ENCODE measurements at places on chromosomes 4 and X. TPM values are rescaled to one million over a fixed set of nuclear protein-coding genes. Genes with fewer than 3 reads are reported as not detected.

The PRDM5 gene
- total RNA-seq, result 17.0 TPM

DNA sequence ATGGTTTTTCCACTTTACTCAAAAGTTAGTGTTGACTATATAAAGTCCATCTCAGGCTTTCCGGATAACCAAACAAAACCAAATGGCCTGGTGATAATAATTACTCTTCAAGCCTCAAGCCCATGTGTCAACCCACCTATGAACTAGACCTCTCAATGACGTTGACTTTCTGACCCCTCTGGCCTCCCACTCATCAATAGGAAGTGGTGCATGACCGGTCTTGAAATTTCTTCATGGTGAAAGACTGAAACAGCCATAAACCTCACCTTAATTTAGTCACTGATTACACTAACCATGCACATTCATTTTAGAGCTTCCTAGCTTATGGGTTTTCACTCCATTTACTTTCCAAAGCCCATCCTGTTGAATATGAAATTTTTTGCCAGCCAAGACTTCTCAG, 276.0 kb downstream of the KLHL13 start:
- no peak for DNase-seq

The GPR78 gene
- 0.23 TPM for total RNA-seq

- DNase-seq, result no peak
Observed at GRCh38 chrX:119495734-119496726, 27.8 kb downstream of the SLC25A5 start.

GRCh38 chr4:4714331-4714730, 145.1 kb upstream of the MSX1 start:
- DNase-seq, result no peak

The GYPE gene
- total RNA-seq, result 3.2 TPM

GRCh38 chrX:48676106-48676892, 7.3 kb upstream of the WAS start:
- peak; percentile 94 for DNase-seq

- DNase-seq, result no peak
Observed at GRCh38 chr4:136484996-136485395, 1047.3 kb downstream of the PCDH18 start.

The TTC29 gene
- not detected for total RNA-seq

The DAPP1 gene
- total RNA-seq, result 8.9 TPM

DNA sequence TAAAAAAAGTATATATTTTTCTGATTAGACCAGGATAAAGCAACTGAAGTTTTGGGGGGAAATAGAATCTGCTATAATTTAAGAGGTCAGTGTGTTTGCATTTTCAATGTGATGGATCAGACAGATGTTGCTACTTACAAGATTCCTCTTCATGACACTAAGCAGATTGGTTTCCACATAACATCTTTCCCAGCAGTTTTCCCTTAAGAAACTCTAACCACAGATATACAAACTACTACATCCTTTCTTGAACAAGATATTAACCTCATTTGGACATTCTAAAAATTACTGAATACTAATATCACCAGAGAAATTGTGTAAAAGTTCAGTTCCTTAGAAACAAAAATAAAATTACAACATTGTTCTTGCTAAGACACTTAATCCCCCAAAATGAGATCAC, 106.7 kb upstream of the GUCY1A1 start:
- DNase-seq, result no peak

The CNGA1 gene
- total RNA-seq, result not detected

DNA sequence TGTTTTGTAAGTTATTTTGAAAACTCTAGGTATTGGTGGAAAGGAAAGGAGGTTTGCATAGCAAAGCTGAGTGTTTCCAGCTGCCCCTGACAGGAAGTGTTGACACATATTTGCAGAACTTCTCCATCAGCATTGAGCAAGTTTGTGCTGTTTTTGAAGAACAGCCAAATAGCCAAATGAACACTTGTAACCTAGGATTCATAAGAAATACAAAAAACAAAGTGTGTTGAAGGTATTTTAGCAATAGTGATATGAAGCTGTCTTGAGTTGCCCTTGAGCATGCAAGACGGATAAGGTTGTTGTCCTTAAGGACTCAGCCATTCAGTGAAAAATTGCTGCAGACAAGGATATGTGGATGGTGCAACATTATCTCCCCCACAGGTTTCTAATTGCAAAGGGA, 68.3 kb upstream of the PGM2 start:
- DNase-seq, result no peak

DNA sequence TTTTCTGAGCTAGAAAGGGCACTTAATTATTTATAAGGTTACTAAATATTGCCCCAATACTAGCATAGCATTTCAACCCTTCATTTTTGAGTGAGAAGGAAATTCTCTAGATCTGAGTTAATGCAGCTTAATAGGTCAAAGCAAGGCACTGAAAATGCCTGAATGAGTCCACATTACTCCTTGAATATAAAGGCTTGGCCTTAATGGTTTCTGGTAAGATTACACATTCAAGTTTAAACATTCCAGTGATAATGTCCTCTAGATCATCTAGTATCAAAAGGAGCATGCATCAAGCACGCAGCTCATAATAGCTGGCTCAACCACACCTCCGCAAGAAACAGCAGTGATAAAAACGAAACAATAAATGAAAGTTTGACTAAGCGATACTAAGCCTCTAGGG, 87.5 kb downstream of the SPANXN3 start:
- no peak for DNase-seq

The RWDD4 gene
- 15.7 TPM for total RNA-seq

GRCh38 chrX:37802028-37802427, 22.2 kb downstream of the CYBB start:
- DNase-seq, result no peak

DNA sequence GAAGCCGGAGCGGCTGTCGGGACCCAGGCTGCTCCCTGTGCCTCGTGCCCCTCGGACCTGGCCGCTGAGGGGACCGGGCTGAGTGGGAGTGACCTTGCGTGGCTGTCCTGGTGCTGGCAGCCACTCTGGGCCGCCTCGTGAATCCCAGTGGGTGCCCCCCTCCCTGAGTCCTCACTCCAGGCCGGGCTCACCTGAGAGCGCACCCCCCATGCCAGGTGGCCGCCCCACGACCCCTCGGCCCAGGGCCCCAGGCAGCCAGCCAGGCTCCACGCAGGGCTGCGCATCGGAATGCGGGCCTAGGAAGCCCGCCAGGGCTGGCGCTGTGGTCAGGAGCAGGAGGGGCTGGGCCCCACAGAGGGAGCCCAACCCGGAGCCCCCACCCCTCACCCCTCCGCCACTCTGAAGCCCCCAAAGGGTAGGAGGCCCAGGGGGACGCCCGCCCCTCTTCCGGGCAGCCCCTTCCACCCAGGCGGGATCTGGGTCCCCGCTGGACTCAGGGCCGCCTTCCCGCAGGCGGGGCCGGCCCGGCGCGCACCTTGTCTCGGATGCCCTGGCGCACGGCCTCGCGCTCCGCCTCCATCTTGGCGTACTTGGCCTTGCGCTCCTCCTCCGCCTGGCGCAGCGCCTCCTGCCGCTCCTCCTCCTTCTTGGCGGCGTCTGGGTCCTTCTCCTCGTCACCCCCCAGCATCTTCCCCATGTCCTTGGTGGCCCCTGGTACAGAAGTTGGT, 33.9 kb downstream of the CPLX1 start:
- no peak for DNase-seq

The NDNF gene
- 201 TPM for total RNA-seq

- DNase-seq, result no peak
Observed at GRCh38 chrX:42680666-42681065, 97.3 kb downstream of the PPP1R2C start.

- no peak for DNase-seq
Observed at GRCh38 chr4:140112576-140112975, 41.4 kb downstream of the MAML3 start.

DNA sequence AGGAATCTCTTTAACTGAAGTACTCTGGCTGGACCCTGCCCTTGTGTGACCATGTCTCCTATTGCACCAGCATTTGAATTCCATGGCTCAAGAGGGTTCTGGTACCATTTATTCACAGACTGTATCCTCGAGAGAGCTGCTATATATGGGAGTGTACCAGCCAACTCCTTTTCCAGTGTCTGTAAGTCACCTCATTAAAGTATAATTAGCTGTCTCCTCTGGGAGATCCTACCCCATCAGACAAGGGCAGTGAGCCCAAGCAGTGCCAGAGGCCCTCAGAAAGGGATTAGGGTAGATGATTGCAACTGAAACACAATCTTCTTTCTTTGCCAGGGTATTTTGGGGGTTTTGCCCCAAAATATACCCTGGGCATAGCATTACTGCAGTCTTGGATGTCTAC, 31.6 kb downstream of the GNL3L start:
- no peak for DNase-seq

The PPP4R3C gene
- not detected for total RNA-seq

The SPIN4 gene
- 20.0 TPM for total RNA-seq

- DNase-seq, result no peak
Observed at GRCh38 chrX:18401848-18402213, 23.6 kb upstream of the CDKL5 start.

GRCh38 chr4:25986807-25987206, 72.8 kb downstream of the SMIM20 start:
- DNase-seq, result peak; percentile 39

- no peak for DNase-seq
Observed at GRCh38 chr4:127686658-127687057, 43.5 kb upstream of the SLC25A31 start.
